ENCODE measurements at places on chromosomes 12 and 14.
A peak's percentile ranks its signal among the peaks of the same experiment; 100 is the strongest.

DNA sequence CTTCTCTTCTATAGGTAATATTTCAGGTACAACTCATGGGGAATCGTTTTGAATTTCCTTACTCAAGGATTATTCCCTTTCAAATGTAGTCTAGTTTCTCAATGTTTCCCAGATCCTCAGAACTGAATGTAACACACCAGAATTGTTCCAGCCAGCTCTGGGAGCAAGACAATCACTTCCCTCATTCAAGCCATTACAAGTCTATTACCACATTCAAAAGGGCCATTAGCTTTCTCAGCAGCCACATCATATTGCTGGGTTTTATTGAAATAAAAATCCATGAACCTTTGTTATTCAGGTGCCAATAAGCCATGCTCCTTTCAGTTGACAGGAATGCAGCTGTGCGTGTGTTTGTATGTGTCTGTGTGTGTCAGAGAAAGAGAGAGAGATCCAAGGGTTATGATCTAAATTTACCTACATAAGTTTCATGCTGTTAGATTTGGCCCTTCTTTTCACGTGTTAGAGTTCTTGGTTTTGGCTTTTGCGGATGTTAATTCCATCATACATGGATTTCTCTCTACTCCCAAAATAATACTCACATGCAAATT, 357.7 kb downstream of the BCAT1 start:
- no peak for DNase-seq

- DNase-seq: no peak
These were observed 241.7 kb downstream of the AEBP2 start for GRCh38 chr12:19681007-19681406.

DNA sequence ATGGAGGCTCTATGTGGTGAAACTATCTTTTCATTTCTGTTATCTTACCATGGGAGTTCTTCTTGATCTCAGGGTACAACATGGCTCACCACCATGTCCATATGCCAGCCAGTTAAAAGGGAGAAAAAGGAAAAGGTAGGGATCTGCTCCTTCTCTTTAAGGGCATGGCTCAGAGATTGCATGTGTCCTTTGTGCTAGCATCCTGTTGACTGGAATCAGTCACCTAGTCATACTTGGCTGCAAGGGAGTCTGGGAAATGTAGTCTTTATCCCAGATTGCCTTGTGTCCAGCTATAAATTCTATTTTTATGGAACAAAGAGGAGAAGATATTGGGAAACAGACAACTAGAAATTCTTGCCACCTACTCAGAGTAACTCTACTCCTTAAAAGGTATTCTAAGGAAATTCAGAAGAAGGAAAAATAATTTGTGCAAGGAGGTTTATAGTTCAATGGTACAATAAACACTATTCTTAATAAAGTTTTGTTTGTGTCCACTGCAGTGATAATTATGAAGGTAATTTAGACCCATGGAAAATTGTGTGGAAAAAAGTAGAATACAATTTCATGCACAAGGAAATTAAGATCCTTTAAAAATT, 86.4 kb upstream of the RPH3A start:
- DNase-seq: peak; percentile 4

- peak; percentile 9 for DNase-seq
These were observed 91.5 kb upstream of the IGF1 start for GRCh38 chr12:102571889-102572288.

DNA sequence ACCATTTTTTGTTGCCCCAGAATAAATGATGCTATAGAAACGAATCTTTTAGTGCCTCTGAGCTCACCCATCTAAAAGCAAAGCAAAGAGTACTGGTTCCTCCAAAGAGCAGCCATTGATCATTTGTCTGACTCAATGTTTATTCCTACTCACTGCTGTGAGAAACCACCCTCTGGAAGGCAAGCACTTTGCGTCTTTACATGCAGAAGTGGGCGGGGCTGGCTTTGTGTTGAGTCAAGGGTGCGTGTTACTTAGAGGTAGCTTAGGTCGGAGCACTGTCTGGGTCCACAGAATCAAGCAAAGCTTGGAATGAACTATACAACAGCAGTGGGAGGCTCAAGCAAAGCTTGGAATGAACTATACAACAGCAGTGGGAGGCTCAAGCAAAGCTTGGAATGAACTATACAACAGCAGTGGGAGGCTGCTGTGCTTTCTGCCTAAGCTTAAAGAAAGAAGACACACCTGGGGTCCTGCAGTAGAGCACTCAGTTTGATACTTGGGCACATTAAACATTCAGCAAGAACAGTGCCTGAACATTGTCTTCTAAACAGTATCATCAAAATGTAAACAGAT, 77.2 kb upstream of the PRICKLE1 start:
- DNase-seq: no peak

GRCh38 chr12:106978035-106978800, 8.7 kb downstream of the MTERF2 start:
- DNase-seq: peak; percentile 83

DNA sequence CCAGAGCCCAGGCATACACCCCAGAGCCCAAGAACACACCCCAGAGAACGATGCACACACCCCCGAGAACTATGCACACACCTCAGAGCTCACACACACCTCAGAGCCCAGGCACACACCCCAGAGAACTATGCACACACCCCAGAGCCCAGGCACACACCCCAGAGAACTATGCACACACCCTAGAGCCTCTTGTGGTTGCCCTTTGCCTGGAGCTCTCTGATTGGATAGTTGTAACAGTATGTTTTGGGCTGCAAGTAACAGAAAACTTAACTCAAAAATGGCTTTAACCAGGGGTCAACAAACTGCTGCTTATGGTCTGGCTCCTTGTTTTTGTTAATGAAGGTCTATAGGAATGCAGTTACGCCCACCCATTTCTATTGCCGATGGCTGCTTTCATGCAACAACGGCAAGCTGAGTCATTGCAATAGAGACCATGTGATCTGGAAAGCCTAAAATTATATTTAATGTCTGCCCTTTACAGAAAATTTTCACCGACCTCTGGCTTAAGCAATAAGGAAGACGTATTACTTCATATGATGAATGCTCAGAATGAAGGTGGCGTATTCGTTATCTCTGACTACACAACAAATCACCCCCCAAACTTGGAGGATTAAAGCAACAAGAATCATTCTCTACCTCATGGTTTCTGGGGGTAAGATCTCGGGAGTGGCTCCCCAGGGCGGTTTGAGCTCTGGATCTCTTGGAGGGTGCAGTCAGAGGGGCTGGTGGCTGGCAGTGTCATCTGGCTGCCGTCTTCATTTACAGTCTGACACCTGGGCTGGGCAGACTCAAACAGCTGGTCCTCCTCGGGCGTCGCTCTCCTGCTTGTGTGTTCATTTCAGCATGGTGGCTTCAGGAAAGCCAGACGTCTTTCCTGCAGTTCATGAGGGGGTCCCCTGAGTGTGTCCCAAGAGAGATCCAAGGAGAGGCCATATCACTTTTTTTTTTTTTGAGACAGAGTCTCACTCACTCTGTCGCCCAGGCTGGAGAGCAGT, 66.3 kb upstream of the NCOR2 start:
- peak; percentile 77 for DNase-seq

DNA sequence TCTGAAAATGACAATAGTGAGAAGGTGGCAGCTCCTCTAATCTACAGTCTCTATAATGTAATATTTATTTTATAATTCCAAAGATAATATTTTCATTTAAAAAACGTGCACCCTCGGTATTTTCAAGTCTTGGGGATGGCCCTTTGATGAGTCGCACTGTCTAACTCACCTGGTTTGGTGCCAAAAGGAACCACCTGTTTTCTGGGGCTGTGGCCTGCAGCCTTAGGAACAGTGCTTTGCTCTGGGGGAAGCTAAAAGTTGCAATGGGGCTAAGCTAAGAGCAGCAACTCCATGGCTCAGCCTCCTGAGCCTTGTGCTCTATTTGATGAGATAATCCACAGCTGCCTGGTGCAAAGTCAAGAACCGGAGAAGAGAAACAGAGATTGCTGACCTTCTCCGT, 6.4 kb upstream of the ENDOU start:
- DNase-seq: no peak

DNA sequence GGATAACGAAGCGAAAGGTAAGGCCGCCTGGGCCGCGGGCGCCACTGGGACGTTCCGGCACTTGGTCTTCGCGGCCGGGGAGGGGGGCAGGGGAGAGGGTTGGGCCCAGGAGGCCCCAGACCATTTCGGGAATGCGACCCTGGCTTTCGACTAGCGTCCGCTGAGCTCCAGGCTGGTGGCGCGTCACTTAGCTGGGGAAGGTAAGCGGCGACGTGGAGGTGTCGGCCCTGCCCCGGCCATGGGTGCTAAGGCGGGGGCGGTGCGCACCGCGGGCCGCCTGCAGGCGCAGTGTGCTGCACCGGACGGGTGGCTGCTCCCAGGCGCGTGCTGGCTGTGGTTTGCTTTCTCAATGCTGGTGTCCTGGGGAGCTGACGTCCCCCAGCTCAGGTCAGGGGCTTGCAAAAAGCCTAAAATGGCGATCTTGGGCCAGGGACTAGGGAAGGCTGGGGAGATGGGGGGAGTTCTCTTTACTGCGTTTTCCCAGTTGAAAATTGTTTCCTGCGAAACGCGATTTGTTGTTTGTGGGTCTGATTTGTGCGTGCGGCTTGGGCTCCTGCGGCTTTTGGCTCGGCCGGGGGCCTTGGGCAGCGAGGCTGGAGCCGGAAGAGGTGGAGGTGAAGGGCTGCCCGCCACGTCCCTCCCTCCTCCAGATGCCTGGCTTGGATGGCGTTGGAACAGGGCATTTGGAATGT, 1.2 kb downstream of the HOXC10 start:
- DNase-seq: no peak

GRCh38 chr14:72731252-72732020, 162.5 kb downstream of the DPF3 start:
- no peak for DNase-seq

- DNase-seq: no peak
These were observed 13.6 kb downstream of the PLEKHG3 start for GRCh38 chr14:64717870-64718269.

- DNase-seq: peak; percentile 61
These were observed 9.3 kb upstream of the USP15 start for GRCh38 chr12:62250671-62251608.

Data from cardiac fibroblast (primary cell).